ENCODE measurements at places on chromosomes 7 and 10.

GRCh38 chr7:73674468-73675124 lies 7.0 kb downstream of the VPS37D start:
- no peak for DNase-seq

DNA sequence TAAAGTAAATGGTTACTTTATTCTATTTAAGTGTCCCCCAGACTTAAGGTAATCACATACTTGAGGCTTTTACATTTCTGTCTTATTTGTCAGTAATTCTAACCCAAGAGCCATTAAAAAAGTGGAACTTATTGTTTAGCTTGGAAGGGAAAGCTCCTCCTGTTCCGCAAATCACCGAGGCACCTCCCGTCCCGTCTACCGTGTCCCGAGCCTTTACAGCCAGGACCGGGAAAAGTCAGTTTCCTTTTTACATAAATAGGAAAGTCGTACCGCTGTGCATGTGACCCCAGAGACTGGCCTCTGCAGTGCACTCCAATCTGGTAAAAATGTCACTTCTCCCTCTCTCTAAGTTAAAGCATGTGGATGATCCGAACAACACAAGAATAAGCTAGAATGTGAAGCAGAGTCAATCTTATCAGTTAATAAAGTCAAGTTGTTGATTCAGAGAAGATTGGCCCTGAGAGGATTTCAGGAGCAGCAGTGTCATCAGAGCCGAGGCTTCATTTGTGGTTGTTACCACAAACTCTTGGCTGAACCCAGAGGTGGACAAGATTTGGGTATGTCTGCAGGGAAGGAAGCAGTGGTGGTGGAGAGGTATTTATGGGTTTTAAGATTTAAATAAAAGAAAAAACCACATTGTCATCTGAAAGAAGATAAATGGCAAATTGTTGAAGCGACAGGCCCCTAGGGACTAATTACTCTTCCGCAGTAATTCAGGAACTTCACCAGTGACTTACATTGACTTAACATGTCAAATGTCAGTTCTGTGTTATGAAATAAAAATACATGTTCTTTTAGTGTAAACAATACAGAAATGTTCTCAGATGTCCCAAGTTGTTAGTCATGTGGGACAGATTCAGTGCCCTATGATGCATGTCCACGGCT lies 316.6 kb upstream of the ZNF32 start:
- no peak for DNase-seq

GRCh38 chr7:137642031-137642430 lies 204.7 kb downstream of the DGKI start:
- DNase-seq = no peak

DNA sequence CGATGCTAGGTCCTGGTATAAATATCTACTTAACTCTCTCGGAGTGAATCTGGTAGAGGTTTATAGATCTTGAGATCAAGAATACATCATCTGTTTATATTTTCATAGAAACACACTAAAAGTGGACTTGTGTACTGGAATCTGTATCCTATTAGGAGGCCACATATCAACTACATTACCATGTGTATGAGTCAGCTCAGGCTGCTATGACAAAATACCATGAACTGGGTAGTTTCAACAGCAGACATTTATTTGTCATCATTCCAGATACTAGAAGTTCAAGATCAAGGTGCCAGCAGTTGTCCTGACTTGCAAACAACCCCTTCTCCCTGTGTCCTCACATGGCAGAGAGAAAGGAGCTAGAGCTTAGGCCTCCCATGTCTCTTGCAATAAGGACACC lies 113.9 kb upstream of the PFKP start:
- DNase-seq = no peak

DNA sequence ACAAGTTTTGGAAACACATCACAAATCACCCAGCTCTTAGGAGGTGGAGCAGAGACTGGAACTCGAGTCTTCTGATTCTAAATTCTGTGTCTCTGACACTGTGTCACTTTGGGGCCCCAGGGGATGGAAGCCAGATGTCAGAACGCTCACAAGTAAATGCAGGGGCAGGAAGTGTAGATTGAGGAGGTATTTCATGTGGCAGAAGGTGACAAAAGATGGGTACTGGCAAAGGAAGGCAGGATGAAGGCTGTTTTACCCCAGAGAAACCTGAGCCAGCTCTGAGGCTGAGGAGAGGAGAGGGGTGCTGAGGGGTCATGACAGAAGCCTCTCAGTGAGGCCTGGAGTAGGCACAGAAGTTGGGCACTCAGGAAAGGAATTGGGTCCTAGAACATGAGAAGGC lies 6.0 kb upstream of the PURB start:
- DNase-seq = no peak

- DNase-seq = no peak
These were observed 20.0 kb upstream of the RABGEF1 start for GRCh38 chr7:66720561-66720960.

DNA sequence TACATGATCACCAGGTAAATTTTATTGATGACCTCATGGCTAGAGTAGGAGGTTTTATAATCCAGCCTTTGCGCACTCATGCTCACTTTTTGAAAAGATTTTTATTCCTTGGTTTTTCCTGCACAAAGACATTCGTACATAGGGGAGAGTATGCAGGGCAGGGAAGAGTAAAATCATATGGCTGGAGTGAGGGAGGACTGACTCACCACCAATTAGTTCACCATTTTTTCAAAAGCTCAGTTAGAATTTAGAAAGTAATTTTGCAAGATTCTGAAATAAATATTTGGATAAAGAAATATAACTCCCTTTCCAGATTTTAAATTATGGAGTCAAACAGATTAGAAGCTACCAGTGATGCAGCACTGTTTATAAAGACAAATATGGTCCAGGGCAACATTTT lies 111.9 kb downstream of the SEMA3D start:
- no peak for DNase-seq

DNA sequence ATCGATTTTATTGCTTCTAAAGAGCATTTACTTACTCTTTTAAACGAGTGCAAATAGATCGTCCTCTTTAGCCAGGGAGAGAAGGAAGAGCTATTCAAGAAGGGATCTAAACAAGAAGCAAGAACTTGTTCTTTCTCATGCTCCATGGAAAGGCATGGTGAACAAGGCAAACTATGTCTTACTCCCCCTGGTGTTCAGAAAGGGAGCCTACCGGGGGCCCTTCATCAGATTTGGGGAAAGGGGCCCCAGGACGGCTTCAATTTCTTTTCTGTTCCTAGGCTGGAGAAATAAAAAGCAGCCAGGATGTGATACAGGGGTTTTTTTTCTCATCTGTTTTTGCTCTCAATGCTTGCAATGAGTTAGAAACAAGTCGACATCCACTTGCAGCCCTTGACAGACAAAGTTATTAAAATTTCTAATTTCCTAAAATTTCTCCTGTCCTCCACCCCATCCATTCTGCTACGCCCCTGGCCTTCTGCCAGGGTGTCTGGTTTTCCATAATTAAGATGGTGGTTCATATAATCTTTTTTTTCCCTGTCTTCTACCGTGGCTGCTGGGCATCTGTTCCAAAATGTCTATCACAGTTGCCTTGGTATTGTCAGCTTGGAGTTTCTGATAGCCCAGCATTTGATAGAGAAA lies 214.4 kb downstream of the CREB5 start:
- peak; percentile 35 for DNase-seq

- DNase-seq = peak; percentile 33
These were observed 81.8 kb downstream of the PTPN20 start for GRCh38 chr10:46992803-46993561.

GRCh38 chr7:38147005-38147404 lies 31.0 kb upstream of the STARD3NL start:
- DNase-seq = no peak

DNA sequence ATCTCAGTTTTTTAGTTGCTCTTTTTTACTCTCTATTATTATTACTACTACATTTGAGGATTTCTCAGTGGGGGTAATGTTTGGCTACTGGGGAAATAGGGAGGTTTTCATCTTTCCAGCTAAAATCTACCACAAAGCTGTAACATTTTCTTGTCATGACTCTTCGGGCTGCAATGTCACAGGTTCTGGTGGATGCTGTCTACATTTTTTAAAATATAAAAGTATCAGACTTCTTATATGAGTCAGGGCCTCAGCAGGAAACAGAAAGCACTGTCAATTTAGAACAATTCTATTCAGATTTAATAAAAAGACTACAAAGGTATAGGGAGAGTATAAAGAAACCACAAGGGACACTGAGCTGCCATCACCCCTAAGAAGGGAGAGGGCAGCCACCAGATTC lies 61.6 kb downstream of the DNAJC12 start:
- no peak for DNase-seq

GRCh38 chr10:30529373-30529998 lies 95.5 kb downstream of the MAP3K8 start:
- DNase-seq = no peak

GRCh38 chr7:148914208-148914777 lies 30.2 kb upstream of the EZH2 start:
- peak; percentile 64 for DNase-seq

DNA sequence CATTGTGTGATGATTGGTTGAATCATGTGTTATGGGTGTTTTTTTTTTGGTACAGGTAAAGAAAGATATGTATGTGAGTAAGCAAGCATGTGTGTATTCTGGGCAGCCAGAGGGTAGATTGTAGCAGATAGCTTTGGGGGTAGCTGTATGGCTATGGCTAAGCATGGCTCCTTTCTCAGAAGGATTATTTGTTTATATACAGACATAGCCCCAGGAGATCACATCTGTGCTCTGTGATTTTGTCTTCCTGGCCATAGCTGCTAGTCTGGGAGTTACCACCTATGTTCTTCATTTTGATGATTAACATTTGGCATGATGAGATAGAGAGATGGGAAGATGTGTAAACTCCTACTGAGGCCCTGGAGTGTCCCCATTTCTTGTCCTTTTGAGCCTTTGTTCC lies 23.2 kb upstream of the ICA1 start:
- DNase-seq = no peak

- DNase-seq = no peak
These were observed 61.3 kb upstream of the DNAAF5 start for GRCh38 chr7:664997-665735.

DNA sequence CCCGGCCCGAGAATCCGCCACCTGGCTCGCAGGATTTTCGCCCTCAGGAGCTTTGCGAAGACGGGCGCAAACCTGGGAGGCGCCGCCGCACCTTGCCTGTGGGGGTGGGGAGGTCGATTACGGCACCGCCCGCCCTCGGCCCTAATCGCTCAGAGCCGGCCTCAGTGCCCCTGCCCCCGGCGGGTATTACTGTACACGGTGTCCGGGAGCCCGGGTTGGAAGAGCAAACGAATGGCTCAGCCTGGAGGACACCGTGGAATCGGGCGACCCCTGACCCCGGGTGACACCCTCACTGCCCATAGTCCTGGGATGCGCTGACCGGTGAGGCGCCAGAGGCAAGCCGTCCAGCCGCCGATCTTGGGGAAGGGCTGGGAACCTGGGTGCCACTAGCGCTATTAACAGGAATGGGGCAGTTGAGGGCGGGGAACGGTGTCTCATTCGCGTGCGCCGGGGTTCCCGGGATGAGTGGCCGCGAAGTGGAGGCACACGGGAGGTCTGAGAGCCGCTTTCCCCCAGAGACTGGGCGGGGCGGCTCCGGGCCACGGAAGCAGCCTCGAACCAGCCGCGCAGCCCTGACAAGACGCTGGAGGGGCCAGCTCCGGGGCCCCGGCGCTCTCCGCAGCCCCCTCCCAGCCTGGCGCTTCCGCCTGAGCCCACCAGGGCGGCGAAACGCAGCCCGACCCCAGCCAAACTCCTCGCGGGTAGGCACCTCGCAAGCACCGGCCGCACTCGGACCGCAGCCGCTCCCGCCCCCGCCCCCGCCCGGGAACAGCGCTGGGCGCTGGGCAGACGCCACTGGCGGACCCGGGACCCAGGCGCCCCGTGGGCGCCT lies 167.5 kb downstream of the NRF1 start:
- DNase-seq = no peak

DNA sequence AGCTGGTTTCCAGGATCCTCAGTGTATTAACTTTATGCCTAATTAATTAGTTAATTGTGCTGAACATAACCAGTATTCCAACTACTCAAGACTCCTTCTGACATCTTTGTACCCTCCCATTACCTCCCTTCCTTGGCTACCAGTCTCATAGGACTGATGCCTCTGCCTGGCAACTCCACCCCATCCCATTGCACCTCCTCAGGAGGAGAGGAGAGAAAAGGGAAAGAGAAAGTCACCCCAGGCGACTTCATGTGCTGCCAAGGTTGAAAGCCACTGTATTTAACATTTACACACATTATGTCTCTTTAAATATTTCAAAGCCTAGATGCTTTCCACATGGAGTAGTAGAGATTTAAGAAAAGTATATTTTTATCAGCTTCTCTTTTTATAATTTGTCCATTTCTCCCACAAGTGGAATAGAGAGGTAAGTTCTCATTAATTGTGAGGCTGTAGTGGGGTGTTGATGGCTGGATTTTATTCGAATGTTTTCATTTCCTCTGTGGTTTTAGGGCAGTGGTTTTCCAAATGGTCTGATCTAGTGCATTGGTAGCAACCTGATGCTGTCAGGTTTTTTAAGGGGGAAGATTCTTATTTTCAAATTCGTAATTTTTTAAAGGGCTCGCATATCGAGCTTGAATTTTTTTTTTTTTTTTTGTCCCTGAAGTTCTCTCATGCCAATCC lies 148.0 kb downstream of the BICC1 start:
- DNase-seq = no peak

GRCh38 chr7:82050792-82051191 lies 280.9 kb upstream of the HGF start:
- no peak for DNase-seq

DNA sequence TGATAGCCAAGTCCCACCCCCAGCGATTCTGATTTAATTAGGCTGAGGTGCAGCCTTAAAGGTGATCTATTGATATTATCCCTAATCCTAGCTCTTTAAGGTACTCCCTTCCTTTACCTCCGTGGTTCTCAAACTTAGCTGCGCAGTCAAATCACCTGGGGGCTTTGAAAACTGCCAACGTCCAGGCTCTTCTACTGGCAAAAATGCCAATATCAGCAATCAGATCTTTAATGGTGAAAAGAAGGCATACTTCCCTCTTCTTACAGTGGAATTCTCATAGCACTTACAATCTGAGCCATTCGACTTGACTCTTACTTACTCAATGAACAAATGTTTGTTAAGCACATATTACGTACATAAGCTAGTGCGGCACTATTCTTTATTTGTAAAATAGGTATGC lies 704 bp upstream of the SLC35B4 start:
- no peak for DNase-seq

DNA sequence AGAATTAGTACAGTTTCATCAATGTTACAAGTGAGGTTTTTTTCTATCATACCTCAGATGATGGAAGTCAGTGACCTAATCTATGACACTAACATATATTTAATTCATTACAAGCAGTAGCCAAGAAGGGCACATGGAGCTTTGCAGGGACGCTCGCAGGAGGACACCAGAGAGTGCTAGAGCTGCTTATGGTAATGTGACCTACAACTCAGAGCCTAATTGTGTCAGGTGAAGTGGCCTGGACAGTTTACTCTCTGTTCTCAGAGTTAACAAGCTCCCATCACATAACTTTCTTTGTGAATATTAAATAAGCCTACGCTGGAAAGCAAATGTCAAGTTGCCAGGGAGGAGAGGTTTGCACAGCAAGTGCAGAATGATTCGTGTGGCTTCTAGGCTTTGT lies 11.6 kb upstream of the CNNM2 start:
- no peak for DNase-seq

DNA sequence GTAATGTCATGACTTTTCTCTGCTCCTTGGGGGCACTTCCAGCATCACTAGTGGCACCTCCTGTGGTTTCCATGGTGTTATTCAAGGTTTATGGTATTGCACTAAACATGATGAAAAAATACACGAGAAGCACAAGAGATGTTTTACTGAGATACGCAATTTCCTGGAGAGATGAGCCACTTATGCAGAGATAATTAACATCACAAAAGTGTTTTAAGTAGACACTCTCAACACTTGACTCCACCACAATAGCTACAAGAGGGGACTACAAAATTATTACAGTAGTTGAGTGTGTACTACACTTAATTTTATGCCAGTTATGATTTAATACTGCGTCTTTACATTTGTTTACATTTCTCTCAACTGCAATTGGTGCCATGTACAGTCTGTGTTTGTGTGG lies 906.7 kb downstream of the DNAJB9 start:
- DNase-seq = no peak

Measured in HTR-8/SVneo (cell line).